ENCODE measurements at places on chromosomes 11 and 22.

DNA sequence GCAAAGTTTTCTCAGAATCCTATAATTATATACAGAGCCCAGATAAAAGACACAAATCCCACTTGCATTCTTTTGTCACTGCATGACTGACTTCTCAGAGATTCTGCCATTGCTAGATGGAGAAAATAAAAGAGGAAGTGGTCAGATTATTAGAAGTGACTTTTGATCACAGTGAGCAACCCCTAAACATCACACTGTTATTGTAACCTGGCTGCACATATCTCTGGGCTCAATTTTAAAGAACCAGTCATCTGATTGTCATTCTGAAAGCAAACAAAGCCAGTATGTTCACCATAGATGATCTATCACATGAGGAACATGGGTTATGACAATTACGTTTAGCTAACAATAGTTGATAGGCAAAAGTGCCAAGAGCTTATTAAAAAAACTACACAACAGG lies 47.8 kb downstream of the COPB1 start:
- no peak overlapping the region for H3K4me3 ChIP-seq
- no peaks in the 10 kb centered on the region for H3K4me1 ChIP-seq
- no peaks in the 10 kb centered on the region for H3K27me3 ChIP-seq
- no peak overlapping the region for H3K27ac ChIP-seq
- H3K36me3 ChIP-seq = peaks cover 5% of the 10 kb centered on the region

GRCh38 chr11:44792171-44792570 lies 65.4 kb downstream of the TSPAN18 start:
- no peaks in the 10 kb centered on the region for H3K36me3 ChIP-seq
- H3K27me3 ChIP-seq = no peaks in the 10 kb centered on the region
- no peak overlapping the region for H3K27ac ChIP-seq
- H3K4me1 ChIP-seq = peaks cover 48% of the 10 kb centered on the region
- DNase-seq = no peak

- H3K27me3 ChIP-seq = peaks cover 3% of the 10 kb centered on the region
- peak; percentile 69 for DNase-seq
- peak within 1 kb of the TSS; percentile 81 for H3K4me3 ChIP-seq
- peaks cover 39% of the 10 kb centered on the region for H3K4me1 ChIP-seq
- H3K36me3 ChIP-seq = no peaks in the 10 kb centered on the region
- no peak within 1 kb of the TSS for H3K27ac ChIP-seq
These were observed at the start of gene ARHGAP8 for GRCh38 chr22:44752285-44753188. Gene ARHGAP8, plus strand, starts transcription at chr22:44752575. Its CDS starts 33,953 bp downstream, at chr22:44786528.

DNA sequence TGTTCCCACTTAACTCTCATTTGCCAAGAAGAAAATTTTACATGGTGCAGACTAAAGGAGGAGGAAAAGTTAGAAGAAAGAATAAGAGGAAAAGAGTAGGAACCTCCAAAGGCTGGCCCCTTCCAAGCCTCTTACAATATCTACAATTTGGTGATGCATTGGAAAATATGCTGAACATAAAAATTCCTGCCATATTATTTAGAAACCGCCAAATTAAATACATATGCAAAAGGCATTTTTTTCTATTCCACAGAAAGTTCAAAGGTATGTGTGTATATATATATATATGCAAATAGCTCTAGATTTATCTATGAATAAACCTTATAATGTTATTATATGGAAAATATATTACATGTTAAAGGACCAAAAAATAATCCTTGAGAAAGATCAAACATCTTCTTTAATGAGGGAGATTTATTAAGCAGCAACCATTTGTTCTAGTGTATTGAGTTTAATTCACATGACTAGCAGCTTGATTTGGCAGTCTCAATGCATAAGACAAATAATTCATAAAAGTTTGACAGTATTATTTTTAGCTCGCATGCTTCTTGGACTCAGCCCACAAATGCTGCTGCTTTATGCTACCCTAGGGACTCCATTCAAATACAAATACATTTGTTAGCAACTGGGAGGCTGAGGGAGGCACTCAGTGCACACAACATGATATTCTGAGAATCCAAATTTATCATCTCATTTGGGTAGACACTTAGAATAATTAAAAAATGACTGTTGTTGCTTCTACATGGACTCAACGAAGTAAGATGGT lies 184.9 kb downstream of the SBF2 start:
- DNase-seq = no peak
- H3K4me3 ChIP-seq = no peak overlapping the region
- H3K27ac ChIP-seq = peak overlapping the region; percentile 84
- H3K27me3 ChIP-seq = no peaks in the 10 kb centered on the region

- H3K4me1 ChIP-seq = no peaks in the 10 kb centered on the region
- no peak overlapping the region for H3K4me3 ChIP-seq
- peaks cover 12% of the 10 kb centered on the region for H3K27me3 ChIP-seq
- DNase-seq = no peak
- H3K27ac ChIP-seq = no peak overlapping the region
These were observed 117.4 kb upstream of the TMEM45B start for GRCh38 chr11:129698212-129698611.

DNA sequence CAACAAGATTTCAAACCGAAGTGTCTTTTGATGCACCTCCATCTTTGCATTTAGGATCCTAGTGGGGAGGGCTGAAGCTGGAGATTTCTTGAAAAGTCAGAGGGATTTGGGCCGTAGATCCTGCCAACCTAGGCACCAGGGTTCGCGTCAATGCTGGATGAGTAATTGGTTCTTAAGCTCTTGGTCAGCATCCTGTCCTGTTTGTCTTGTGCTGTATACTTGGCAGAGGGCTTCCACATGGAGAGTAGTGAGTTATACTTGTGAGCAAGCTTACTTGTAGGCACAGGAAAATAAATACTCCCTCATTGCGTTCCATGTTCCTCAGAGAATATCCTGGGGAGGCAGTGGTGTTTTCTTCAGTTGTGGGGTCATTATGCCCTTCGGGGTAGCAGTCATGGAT lies 12.6 kb downstream of the INSC start:
- H3K27me3 ChIP-seq = no peaks in the 10 kb centered on the region
- H3K36me3 ChIP-seq = no peaks in the 10 kb centered on the region
- no peak for DNase-seq

- H3K27me3 ChIP-seq = 0 out of 2 replicates have a peak, but pooled peaks cover 3% of the 10 kb centered on the region
- DNase-seq = no peak
- H3K4me1 ChIP-seq = peaks cover 10% of the 10 kb centered on the region
- H3K27ac ChIP-seq = no peak overlapping the region
- H3K36me3 ChIP-seq = peaks cover 1% of the 10 kb centered on the region
- no peak overlapping the region for H3K4me3 ChIP-seq
These were observed 551.1 kb downstream of the MN1 start for GRCh38 chr22:27250418-27250817.

DNA sequence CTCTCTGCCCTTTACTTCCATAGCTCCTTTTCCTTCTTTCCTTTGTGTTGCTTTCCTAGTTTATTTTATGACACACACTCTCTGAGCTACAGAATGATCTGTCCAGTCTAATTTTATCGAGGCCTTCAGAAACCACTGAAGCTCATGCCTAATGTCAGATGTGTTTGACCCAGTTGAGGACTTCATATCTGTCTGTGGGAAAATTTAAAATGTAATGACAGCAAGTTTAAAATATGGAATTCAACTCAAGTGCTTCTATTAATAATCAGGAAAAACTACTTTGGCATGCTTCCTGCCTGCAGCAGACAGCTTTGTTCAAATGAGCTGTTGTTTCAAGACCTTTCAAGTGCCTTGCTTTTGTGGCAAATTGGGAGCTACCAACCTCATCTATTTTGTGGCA lies 261.8 kb upstream of the MTNR1B start:
- DNase-seq = no peak
- no peak overlapping the region for H3K4me3 ChIP-seq
- peaks cover 41% of the 10 kb centered on the region for H3K4me1 ChIP-seq
- H3K27me3 ChIP-seq = no peaks in the 10 kb centered on the region
- H3K27ac ChIP-seq = 0 out of 2 replicates have a peak overlapping the region, but pooled peaks have one; percentile 34

- DNase-seq = no peak
- H3K27ac ChIP-seq = peak overlapping the region; percentile 50
- H3K36me3 ChIP-seq = peaks cover 17% of the 10 kb centered on the region
These were observed 2.1 kb downstream of the DEAF1 start for GRCh38 chr11:692824-693414.

DNA sequence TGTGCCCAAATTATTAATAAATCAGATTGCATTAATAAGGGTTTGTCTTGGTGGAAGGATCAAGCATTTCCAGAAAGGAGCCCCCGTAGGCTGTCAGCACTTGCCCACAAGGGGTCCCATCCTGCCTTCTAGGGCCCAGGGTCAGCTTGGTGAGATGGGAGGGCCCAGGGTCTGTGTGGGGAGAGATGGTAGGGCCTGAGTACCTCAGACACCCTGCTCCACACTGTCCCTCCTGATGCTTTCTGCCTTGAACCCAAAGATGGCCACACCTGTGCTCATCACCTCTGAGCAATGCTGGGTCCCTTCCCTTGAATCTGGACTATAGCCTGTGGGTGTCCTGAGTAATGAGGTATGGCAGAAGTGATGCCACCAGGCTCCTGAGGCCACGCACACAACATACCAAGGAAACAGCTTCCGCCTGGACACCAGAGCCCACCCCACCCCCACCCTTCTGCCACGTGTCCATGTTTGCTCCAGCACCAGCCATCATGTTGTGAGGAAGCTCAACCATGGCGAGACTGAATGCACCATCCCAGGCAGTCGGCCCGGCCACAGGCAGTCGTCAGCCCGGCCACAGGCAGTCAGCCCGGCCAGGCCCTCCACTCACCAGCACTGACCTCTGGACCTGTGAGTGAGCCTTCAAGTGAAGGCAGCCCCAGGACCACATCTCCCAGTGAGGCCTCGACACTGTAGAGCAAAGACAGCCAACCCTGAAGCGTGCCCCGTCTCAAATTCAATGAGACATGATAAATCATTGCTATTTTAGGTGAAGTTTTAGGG lies 6.8 kb downstream of the BET1L start:
- H3K4me3 ChIP-seq = no peak overlapping the region
- H3K4me1 ChIP-seq = no peaks in the 10 kb centered on the region
- H3K36me3 ChIP-seq = peaks cover 8% of the 10 kb centered on the region

DNA sequence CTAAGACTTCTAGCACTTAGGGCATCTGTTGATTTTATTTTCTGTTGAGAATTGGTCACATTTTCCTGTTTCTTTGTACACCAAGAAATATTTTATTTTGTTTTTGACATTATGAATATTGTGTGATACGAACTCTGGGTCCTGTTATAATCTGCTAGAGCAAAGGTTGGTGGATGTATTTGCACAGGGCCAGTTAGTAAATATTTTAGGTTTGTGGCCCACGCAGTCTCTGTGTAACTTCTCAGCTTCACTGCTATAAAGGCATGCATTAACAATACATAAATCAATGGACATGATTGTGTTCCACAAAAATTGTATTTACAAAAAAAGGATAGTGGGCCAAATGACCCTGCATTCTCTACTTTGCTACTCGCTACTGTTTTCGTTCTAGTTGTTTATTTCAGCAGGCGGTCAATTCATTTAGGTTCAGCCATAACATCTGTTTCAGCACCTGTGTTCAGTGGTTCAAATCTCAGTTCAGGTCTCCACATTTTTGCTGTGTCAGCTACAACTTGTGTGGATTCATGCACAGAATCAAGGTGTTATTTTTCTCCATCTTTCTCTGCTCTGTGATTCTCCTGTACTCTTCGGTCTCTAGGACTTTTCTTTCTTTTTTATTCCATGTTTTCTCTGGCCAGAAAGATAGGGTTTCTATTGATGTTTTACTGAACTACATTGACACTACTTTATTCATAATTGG lies 786.2 kb downstream of the ETS1 start:
- peaks cover 15% of the 10 kb centered on the region for H3K4me1 ChIP-seq
- H3K27me3 ChIP-seq = no peaks in the 10 kb centered on the region
- H3K36me3 ChIP-seq = peaks cover 5% of the 10 kb centered on the region
- H3K27ac ChIP-seq = no peak overlapping the region
- H3K4me3 ChIP-seq = no peak overlapping the region

DNA sequence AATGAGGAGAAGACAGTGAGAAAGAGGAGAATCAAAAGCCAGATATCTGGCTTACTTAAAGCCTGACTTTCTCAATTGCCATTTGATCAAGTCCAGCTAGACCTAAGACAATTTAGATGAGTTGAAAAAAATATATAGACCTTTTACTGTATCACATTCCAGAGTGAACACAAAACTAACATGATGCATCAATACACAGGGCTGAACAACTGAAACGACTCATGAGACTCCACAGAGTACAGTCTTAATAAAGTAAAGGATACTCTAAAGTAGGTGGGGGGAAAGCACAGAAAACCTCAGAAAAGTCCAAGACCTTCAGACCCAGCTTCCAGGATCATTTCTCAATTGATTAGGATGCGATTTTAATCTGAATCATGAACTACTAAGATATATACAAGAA lies 95.3 kb upstream of the OR9G4 start:
- H3K4me3 ChIP-seq = no peak overlapping the region
- H3K27me3 ChIP-seq = no peaks in the 10 kb centered on the region
- peaks cover 8% of the 10 kb centered on the region for H3K36me3 ChIP-seq
- no peaks in the 10 kb centered on the region for H3K4me1 ChIP-seq
- no peak overlapping the region for H3K27ac ChIP-seq
- no peak for DNase-seq

GRCh38 chr11:45995342-45995734 lies 72.9 kb downstream of the LARGE2 start:
- no peaks in the 10 kb centered on the region for H3K27me3 ChIP-seq
- H3K36me3 ChIP-seq = no peaks in the 10 kb centered on the region
- peak overlapping the region; percentile 91 for H3K27ac ChIP-seq
- H3K4me1 ChIP-seq = peaks cover 62% of the 10 kb centered on the region

DNA sequence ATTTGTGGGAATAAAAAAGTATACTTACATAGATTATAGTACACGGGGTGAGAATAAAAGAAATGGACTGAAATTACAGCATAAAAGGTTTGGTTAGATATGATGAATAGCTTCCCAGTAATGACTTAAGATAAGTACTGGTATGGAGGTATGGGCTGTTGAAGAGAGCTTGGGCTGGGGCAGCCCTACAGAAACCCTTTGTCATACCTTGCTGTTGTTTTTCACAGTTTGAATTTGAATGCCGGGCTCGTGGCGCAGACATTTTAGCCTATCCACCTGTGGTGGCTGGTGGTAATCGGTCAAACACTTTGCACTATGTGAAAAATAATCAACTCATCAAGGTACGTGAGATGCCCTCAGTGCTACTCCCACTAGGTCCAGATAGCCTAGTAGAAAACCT lies 42.3 kb upstream of the RBX1 start:
- no peak overlapping the region for H3K4me3 ChIP-seq
- peaks cover 21% of the 10 kb centered on the region for H3K36me3 ChIP-seq
- DNase-seq = no peak
- no peaks in the 10 kb centered on the region for H3K27me3 ChIP-seq

DNA sequence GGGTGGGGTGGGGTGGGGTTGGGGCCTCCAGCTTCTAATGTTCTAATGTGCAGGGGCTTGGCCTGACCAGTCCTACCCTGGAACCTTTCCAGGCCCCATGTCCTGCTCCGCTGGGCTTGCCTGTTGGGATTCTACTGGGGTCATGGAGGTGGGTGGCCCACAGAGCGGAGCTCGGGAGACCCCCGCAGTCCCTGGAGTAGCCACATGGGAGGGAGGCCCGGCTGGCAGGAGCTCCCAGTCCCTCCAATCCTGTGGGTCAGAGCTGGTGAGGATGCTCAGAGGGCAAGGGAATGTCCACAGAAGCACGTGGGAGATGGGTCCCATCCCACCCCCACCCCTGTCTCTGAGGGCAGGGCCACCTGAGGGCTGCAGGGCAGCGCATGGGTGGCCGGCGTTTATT lies 2.9 kb downstream of the SEPTIN5 start:
- peaks cover 19% of the 10 kb centered on the region for H3K4me1 ChIP-seq
- no peak overlapping the region for H3K27ac ChIP-seq
- no peak overlapping the region for H3K4me3 ChIP-seq
- DNase-seq = no peak
- H3K36me3 ChIP-seq = peaks cover 10% of the 10 kb centered on the region
- H3K27me3 ChIP-seq = peaks cover 80% of the 10 kb centered on the region
